Activated CD8-positive, alpha-beta memory T cell treated with anti-CD3 and anti-CD28 coated beads for 36 hours (primary cell): ENCODE measurements at places on chromosomes 7 and 10. TPM values are rescaled to one million over a fixed set of nuclear protein-coding genes. Genes with fewer than 3 reads are reported as not detected.

Gene OR2A1
- total RNA-seq: not detected

Gene UBTD1
- total RNA-seq: 2.3 TPM

Gene POMZP3
- 15.8 TPM for total RNA-seq

Gene PPP1R17
- total RNA-seq: not detected

Gene TET1
- 0.50 TPM for total RNA-seq

Gene EPHA1
- total RNA-seq: 0.69 TPM

Gene ATOH7
- not detected for total RNA-seq

Gene RAPGEF5
- 0.46 TPM for total RNA-seq

Gene DMBT1
- not detected for total RNA-seq

Gene ITGB8
- 0.04 TPM for total RNA-seq

Gene CDC14C
- total RNA-seq: not detected

Gene GPR15LG
- total RNA-seq: not detected

Gene LIPK
- not detected for total RNA-seq

Gene ZNF365
- 0.29 TPM for total RNA-seq

Gene ADARB2
- total RNA-seq: not detected

Gene DEPP1
- 0.27 TPM for total RNA-seq

Gene ADCYAP1R1
- total RNA-seq: not detected

Gene TRIM73
- total RNA-seq: 2.6 TPM

Gene PVRIG
- total RNA-seq: 23.6 TPM

Gene C7orf33
- not detected for total RNA-seq

Gene HTR5A
- not detected for total RNA-seq

Gene BET1
- total RNA-seq: 20.3 TPM

Gene ARPC1A
- 77.9 TPM for total RNA-seq

Gene DTX2
- total RNA-seq: 17.1 TPM

Gene SFTPA1
- total RNA-seq: not detected

Gene PRTFDC1
- total RNA-seq: 2.4 TPM

Gene TUBB8
- total RNA-seq: not detected

Gene PLA2G12B
- not detected for total RNA-seq

Gene ZNF503
- 0.38 TPM for total RNA-seq
